T follicular helper cell (primary cell): ENCODE measurements at places on chromosomes 3 and 15.
A peak's percentile ranks its signal among the peaks of the same experiment; 100 is the strongest.

GRCh38 chr3:127547761-127548605 lies 42.5 kb downstream of the TPRA1 start:
- DNase-seq: peak; percentile 63

GRCh38 chr3:43296565-43296964 lies 10.2 kb downstream of the SNRK start:
- DNase-seq: peak; percentile 51

DNA sequence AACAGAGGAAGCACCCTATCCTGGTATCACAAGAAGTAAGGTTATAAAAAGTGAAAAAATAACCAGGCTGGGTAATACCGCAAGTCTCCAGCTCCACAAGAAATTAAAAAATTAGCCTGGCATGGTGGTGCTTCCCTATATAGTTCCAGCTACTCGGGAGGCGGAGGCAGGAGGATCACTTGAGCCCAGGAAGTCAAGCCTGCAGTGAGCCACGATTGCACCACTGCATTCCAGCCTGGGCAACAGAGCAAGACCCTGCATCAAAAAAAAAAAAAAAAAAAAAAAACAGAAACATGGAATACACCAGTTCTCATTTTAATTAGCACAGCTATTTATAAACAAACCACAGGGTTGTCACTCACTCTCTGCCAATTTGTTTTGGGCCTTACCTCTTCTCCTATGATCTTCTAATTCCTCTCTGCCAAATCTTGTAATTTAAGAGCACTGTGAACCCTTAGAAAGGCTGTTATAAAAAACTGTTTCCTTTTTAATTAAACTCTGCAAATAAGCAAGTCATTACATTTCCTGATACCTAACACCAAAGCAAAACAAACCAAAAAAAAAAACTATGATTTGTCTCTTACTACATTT lies 22.6 kb downstream of the DCUN1D1 start:
- no peak for DNase-seq

DNA sequence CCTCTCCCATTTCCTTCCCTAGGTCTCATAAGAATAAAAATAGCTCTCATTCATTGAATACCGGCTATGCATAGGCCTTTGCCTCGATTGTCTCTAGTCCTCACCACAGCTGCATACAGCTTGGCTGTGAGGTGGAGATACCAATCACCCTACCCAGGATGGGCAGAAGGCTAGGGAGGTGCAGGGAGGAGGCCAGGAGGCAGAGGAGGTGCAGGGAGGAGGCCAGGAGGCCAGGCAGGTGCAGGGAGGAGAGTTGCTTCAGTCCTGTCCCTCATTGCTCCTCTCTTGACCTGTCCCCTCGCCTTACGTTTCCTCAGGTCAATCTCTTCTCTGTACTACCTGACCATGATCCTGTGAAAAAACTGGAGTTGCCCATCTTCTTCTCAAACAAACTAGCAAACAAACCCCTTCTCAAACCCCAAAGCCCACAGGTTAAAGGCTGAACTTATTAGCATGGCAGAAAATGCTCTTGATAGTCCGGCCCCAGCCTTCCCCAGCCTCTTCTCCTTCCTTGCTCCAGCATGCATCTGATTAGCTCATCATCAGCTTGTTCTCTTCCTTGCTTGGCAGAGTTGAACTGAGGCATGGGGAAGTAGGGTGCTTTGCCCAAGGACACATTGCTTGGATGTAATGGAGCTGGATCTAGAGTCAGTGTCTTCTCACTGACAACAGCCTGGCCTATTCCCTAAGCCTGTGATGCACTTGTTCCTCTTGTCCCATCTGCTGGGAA lies 15.8 kb downstream of the PODXL2 start:
- no peak for DNase-seq

GRCh38 chr3:1798711-1799405 lies 299.8 kb upstream of the CNTN4 start:
- DNase-seq: no peak
